Left lobe of liver (tissue), 2 donors: ENCODE measurements at places on chromosomes 5 and 9. TPM values are rescaled to one million over a fixed set of nuclear protein-coding genes. Genes with fewer than 3 reads are reported as not detected.
A peak's percentile ranks its signal among the peaks of the same experiment; 100 is the strongest.

GRCh38 chr5:81021951-81022687 lies 62.0 kb downstream of the RASGRF2 start:
- no peak for DNase-seq

DNA sequence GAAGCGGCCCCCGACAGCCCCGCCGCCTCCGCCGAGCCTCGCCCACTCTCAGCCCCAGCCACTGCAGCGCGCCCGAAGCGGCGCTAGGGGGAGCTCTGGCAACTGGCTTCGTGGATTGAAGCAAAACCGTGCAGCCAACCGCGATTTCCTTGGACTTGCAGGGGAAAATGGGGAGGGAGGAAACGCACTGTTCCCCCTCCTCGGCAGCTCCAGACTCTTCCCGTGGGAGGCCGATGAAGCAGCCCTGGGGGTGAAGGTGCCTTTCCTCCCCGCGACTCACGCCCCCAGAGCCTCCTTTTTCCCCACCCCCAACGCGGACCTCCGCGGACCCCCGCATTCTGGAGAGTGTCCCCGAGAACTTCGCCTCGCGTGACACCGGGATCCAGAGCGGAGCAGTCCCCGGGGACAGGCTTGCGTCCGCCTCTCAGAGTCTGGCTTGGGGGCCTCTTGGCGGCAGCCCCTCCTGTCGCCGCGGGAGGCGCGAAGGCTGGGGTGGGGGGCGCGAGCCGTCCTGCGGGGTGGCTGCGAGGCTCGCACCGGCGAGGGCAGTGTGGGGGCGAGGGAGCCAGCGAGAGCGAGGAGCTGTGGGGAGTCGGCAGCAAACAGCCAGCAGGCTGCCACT lies 3.8 kb downstream of the IER5L start:
- peak; percentile 87 for DNase-seq

Gene ELL2
- 76.4 TPM for total RNA-seq

DNA sequence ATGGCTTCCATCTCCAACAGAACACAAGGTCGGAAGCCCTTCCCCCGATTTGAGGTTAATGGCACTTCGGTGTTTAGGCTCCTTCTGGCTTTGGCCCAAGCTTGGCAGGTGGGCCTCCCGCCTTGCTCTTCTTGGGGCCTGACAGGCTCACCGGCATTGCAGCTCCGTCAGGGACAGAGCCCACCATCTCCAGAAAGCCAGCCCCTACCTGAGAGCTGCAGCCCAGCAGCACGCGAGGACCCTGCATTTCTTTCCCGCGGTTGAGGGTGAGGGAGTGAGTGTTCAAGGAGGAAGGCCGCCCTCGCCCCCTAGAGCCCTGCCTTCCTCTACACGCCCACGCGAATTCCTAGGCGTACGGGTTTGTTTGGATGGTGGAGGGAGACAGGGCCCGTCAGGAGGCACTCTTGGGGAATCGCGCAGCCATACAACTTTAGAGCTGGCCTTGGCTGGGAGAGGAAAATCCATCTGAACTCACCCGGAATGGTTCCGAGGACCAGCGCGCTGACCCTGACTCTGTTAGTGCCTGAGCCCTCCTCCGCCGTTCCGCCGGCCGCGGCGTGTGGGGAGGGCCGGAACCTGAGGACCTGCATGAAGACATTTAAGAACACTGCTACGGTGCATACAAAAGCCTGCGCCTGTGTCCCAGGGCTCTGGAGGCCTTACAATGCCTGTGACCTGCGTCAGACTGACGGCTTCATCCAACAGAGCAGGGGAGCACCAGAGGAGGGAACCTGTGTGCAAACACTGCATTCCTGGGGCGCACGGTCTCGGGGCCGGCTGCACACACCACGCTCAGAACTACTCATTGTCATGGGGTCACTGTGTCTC lies 73.8 kb downstream of the MRPL36 start:
- DNase-seq: no peak

Gene PCDHB15
- 0.38 TPM for total RNA-seq

Gene GABRA1
- total RNA-seq: not detected

- no peak for DNase-seq
Measured at GRCh38 chr5:58191443-58191842, 268.4 kb downstream of the PLK2 start.

DNA sequence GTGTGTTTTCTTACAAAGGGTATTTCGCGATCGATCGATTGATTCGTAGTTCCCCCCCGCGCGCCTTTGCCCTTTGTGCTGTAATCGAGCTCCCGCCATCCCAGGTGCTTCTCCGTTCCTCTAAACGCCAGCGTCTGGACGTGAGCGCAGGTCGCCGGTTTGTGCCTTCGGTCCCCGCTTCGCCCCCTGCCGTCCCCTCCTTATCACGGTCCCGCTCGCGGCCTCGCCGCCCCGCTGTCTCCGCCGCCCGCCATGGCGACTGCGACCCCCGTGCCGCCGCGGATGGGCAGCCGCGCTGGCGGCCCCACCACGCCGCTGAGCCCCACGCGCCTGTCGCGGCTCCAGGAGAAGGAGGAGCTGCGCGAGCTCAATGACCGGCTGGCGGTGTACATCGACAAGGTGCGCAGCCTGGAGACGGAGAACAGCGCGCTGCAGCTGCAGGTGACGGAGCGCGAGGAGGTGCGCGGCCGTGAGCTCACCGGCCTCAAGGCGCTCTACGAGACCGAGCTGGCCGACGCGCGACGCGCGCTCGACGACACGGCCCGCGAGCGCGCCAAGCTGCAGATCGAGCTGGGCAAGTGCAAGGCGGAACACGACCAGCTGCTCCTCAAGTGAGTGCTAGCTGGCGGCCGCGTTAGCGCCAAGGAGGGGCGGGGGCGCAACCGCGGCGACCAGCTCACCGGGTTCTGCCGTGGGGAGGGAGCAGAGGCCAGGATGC lies 480 bp downstream of the LMNB1 start:
- peak; percentile 64 for DNase-seq

- peak; percentile 63 for DNase-seq
Measured at GRCh38 chr9:135864447-135865049, 42.8 kb downstream of the CAMSAP1 start.

Gene ENTREP1
- 0.30 TPM for total RNA-seq

Gene STK32A
- total RNA-seq: 0.23 TPM
